ENCODE measurements at places on chromosomes 5 and 9.

DNA sequence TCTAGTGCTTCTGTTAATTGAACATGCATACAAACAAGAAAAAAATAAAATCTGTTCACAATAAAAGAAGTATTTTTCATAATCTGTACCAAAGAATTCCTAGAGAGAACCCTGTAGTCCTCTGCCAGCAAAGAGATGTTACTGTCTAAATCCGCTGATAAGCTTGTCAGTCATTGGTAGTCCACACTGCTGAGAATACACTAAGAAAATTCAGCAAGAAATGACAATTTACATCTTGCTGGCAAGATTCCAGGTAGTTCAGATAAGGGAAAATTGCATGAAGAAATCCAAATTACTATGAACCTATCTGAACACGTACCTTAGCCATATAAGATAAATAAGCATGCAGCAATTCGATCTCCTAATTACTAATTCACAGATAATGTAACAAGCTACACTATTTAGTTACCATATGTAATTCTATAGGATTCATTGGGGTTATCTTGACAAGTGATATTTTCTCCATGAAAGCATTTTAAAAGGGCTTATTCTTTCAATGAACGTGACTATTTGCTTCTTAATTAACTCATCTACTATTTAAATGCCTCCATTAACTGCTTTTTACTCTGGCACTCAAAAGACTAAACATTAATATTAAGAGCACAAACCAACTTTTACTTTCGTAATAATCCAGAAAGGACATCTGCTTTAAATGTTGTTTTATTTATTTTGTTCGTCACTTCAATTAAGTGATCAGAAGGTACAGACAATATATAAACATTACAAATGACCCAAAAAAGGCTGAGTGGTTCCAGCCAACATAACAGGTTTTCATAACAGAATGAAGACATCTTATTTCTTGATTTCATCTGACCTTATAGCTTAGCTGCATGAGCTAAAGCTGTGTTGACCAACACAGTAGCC is 9.7 kb downstream of the MPDZ start:
- no peak for DNase-seq

GRCh38 chr9:121324316-121324715 is 45.7 kb downstream of the STOM start:
- DNase-seq = no peak

GRCh38 chr5:126360467-126360866 is 62.7 kb upstream of the GRAMD2B start:
- no peak for DNase-seq

GRCh38 chr5:179890751-179891682 is 16.7 kb downstream of the TBC1D9B start:
- no peak for DNase-seq

DNA sequence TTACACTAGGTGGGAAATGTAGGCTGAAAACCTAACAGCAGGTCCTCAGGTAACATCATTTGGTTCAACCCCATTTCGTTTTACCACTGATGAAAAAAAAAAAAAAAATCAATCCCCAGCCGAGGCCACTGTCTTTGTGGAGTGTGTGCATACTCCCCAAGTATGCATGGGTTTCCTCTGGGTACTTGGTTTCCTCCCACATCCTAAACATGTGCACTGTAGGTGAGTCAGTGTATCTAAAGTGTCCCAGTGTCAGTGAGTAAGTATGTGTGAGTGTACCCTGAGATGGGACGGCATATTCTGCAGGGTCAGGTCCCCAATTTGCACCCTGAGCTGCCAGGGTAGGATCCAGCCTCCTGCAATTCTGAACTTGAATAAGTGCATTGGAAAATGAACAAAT is 966.5 kb upstream of the DMAC1 start:
- no peak for DNase-seq

DNA sequence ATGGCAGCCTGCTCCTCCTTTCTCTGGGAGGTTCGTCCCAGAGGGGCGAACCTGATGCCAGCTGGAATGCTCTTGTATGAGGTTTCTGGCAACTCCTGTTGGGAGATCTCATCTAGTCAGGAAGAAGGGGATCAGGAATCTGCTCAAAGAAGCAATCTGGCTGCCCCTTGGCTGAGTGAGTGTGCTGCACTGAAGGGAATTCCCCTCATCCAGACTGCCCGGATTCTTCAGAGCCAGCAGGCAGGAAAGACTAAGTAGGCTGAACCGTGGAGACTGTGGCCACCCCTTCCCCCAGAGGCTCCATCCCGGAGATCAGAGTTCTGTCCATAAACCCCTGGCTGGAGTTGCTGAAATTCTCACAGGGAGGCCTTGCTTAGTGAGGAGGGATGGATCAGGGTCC is 476.0 kb downstream of the CSNK1G3 start:
- no peak for DNase-seq

DNA sequence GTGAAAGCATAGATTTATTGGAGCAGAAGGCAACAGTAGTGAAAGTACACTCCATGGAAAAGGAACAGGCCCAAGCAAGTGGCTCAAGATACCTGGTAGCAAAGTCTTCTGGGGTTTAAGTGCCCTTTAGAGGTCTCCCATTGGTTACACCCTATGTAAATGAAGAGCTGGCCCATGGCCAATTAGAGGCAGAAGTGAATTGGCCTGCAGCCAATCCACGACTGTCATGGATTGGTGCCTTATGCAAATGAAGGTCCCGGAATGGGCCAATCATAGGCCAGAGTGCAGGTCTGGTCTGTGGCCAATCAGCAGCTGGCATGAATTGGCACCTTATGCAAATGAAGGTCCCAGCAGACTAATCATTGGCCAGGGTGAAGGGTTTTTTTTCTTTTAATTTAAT is 64.2 kb upstream of the PCSK5 start:
- no peak for DNase-seq

GRCh38 chr9:133508046-133508445 is 16.7 kb downstream of the MYMK start:
- DNase-seq = no peak

- no peak for DNase-seq
These were observed 44.4 kb downstream of the RXRA start for GRCh38 chr9:134370638-134371037.

GRCh38 chr9:16119261-16120230 is 566.7 kb downstream of the CCDC171 start:
- DNase-seq = no peak

DNA sequence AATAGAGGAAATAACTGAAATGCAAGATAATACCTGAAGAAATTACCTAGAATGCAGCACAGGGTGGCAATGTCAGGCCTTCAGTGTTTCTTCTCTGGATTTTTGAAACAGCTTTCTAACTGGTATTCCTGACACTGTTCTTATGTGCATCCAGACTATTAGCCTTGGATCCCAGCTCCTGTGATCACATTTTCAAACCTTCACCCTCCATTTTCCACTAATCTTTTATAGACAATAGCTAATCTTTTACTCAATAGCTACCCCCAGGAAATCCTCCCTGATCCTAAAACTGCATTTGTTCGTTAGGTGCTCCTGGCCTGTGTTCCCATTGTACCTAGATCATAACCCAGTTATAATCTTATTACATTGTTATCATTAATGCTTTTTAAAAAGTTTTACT is 101.5 kb upstream of the DHFR start:
- DNase-seq = no peak

GRCh38 chr9:84557751-84558150 is 111.8 kb upstream of the NTRK2 start:
- DNase-seq = no peak

- DNase-seq = no peak
These were observed at the start of gene ZNF366 for GRCh38 chr5:72507231-72507906. Gene ZNF366, minus strand, starts transcription at chr5:72507410. Its CDS starts 45,914 bp downstream, at chr5:72461496.

DNA sequence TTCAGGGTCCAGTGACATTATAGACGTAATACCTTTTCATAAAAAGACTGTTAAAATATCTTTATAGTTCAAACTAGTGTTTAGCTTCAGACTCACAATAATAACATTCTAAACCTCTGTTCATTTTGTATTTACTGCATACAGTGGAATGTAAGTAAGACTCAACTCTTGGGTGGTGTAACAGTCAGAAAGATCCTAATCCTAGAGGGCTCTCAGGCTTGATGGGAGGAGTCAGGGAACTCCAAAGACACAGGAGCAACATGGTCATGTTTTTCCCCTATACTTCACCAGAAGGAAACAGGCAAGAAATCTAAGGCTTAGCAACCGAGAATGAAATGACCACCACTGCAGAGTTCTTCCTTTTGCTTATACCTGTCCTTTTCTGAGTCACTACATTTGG is 82.6 kb downstream of the MRPS27 start:
- no peak for DNase-seq

DNA sequence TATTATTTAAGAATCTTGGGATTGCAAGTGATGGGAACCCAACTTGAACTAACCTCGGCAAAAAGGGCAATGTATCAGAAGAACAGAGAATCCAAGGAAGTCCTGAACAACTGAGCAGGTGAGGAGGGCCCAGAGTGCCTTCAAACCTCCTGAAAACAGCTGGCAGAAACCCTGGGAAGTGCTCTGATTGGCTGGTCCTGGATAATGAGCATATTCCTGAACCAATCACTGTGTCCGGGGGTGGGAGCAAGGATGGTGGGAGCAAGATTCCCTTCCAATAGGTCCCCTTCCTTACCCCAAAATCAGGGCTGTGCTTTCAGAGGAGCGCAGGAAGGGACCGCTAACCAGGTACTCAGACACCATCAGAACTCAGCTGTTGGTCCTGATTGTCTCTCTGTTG is 31.9 kb upstream of the TBC1D2 start:
- DNase-seq = no peak

DNA sequence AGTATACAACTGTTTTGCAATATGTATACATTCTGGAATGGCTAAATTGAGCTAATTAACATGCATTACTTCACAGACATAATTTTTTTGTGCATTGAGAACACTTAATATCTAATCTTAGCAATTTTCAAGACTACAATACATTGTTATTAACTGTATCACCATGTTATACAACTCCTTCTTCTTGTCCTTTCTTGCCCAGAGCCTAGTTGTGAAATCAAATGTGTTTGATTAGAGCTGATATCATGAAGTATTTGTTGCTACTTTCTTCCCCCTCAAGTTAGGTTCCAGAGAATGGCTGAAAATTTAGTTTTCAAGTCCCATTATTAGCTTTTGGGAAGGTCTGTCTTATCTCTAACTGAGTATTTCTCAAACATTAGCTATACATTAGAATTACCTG is 607.8 kb downstream of the PSAT1 start:
- no peak for DNase-seq

GRCh38 chr5:127060470-127060985 is 12.8 kb downstream of the C5orf63 start:
- DNase-seq = no peak

- no peak for DNase-seq
These were observed 249.4 kb downstream of the ACTL7B start for GRCh38 chr9:108606401-108606800.

GRCh38 chr5:149937610-149938009 is 7.0 kb downstream of the PDE6A start:
- DNase-seq = no peak

GRCh38 chr5:91059409-91059808 is 323.7 kb downstream of the ARRDC3 start:
- no peak for DNase-seq

DNA sequence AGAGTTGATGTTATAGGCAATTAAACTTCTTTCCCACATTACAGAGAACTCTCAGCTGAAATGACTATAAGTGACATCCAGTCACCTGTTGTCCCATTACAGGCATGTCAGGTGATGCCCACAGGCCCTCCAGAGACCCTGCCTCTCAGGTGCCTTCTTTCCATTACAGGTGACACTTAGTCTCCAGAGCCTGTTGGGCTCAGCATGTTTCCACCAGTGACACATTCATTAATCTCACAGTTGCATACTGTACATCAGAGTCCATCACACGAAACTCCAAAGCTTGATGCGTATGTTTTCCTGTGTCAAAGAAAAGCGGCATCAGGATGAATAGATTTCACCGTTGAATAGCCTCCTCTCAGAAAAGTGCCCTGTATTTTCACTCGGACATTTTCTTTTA is 14.6 kb downstream of the PRUNE2 start:
- no peak for DNase-seq

GRCh38 chr9:99253134-99253533 is 31.1 kb downstream of the SEC61B start:
- DNase-seq = peak; percentile 69

DNA sequence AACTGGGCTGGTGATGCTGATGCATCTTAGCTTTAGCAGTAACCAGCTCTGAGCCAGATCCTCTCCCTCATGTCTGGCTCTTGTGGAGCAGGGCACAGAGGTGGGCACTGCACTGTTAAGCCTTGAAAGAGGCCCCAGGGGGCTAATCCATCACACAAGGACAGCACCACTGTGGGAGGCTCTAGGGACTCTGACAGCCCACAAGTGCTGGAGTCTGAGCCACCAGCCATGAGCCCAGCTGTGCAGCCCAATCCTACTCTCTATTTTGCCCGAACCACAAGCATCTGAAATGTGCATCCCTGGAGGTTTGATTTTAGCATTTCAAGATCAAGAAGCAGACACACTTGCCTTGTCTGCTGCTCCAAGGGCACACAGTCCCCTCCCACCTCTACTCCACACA is 407.1 kb upstream of the TRPC7 start:
- DNase-seq = no peak

- DNase-seq = no peak
These were observed 1106.0 kb downstream of the TAF11L14 start for GRCh38 chr5:18740301-18740700.

- DNase-seq = no peak
These were observed 190.1 kb upstream of the MEF2C start for GRCh38 chr5:89072842-89073672.

DNA sequence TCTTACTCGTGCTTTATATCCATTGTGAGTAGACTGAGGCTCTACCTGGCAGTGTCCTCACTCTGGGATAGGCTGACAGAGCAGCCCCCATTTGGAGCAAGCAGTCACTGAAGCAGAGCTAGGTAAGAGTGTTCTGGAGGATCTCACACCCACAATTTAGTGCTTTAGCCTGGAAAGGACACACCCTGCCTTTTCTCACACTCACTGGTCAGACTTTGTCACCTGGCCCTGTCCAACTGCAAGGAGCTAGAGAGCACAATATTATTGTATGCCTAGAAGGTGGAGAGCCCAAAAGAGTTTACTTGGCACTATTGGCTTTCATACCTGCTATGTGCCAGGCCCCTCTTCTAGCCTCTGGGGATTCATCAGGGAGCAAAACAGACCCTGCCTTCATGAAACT is 141.9 kb downstream of the MAST4 start:
- no peak for DNase-seq

GRCh38 chr5:35855187-35855586 is 1.5 kb upstream of the IL7R start:
- DNase-seq = no peak

DNA sequence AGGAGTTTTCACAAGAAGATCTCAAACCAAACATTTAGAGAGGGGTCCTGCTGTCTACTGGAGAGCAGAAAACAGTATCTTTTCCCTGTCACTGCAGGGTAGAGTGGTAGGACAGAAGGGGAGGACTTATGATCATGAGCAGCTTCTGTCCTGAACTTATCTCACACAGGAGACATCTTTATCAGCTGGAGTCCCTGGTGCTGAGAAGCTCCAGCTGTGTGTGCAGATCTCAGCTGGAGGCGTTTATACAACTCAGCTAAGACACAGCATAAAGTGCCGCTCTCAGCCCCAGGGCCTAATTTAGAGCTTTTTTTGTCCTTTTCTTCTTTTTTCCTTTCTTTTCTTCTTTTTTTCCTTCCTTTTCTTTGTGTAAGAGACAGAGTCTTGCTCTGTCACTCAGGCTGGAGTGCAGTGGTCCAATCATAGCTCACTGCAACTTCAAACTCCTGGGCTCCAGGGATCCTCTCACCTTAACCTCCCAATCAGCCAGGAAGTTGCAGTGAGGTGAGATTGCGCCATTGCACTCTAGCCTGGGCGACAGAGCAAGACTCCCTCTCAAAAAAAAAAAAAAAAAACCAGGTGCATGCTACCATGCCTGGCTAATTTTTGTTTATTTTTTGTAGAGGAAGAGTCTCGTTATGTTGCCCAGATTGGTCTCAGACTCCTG is 31.9 kb downstream of the CCDC125 start:
- DNase-seq = no peak

GRCh38 chr5:175599210-175599609 is 58.7 kb upstream of the HRH2 start:
- no peak for DNase-seq
